ENCODE measurements at places on chromosomes 1 and 21.

GRCh38 chr1:193312432-193312831, 126.0 kb upstream of the B3GALT2 start:
- no peak for DNase-seq

- no peak for DNase-seq
Measured at GRCh38 chr1:185467122-185467521, 150.1 kb upstream of the IVNS1ABP start.

- no peak for DNase-seq
Measured at GRCh38 chr1:29379443-29380073, 143.2 kb downstream of the PTPRU start.

- DNase-seq, result no peak
Measured at GRCh38 chr1:32719681-32720275, 17.2 kb upstream of the SYNC start.

DNA sequence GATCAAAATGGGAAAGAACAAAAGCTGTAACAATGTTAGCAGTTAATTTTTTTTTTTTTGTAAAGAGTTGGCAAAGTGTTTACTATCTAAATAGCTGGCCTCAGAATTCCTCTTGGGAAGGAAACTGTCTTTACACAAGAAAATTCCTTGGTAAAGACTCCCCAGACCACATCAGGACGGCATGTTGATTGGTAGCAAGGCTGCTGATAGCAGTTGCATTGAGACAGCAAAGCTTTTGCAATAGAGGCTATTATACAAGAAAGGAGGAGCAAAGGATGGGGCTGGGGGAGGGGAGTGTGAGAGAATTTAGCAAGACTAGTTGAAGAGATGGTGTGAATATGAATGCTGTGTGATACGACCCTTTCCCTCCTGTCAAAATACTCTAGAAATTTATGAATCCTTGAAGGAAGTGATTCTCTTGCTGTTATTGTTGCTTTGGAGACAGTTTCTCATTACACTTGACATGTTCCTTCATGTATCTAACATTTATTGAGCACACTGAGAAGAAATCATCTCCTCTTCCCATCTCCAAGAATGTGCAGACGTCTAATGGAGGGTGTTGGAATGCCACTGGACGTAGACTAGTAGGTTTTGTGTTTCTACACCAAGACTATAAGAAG, 355.6 kb downstream of the SIPA1L2 start:
- DNase-seq, result peak; percentile 71

GRCh38 chr1:185244015-185244747, 72.9 kb downstream of the IVNS1ABP start:
- DNase-seq, result peak; percentile 21

DNA sequence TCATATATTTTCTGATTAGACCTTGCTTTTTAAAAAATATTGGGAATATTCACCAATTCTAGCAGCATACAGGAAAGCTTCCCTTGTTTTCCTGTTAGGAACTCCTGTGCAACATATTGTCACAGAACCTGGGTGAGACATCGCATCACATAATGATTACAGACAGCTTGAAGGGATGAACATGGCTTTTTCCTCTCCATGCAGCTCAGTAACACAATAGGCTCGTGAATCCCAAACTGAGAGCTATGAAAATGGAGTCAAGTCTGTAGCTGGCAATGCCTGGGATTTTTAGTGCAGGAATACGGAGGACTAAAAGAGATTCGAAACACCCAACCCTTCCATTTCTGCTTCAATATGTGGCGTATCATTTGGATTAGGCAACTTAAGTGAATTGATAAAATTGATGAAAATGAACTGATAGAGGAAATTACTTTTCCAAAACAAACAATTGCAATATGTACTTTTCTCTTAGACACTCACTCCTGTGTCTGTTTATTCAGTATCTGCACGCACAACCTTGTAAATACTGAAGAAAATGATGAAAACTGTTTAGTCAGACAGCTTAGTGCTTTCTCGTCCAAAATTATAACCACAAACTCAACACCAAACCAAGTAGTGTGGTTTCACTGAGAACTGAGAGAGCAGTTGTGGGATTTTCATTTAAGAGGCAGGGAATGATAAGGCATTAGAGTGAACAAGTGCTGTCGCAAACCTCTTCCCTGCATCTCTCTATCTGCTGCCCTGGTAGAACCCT, 250.4 kb downstream of the PTBP2 start:
- no peak for DNase-seq

GRCh38 chr1:177053648-177054047, 110.9 kb downstream of the ASTN1 start:
- no peak for DNase-seq

DNA sequence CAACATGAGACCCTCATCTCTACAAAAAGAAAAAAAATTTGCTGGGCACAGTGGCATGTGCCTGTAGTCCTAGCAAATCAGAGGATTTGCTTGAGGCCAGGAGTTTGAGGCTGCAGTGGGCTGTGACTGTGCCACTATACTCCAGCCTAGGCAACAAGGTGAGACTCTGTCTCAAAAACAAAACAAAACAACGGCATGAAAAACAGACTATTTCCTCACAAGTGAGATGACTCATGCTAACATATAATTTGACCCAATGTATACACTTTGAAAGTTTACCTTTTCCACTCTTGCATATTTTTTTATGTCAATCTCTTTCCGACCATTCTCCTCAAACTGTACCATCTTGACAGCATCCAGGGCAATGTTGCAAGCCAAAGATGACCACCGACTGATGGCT, 17.5 kb downstream of the CCT3 start:
- DNase-seq, result no peak

DNA sequence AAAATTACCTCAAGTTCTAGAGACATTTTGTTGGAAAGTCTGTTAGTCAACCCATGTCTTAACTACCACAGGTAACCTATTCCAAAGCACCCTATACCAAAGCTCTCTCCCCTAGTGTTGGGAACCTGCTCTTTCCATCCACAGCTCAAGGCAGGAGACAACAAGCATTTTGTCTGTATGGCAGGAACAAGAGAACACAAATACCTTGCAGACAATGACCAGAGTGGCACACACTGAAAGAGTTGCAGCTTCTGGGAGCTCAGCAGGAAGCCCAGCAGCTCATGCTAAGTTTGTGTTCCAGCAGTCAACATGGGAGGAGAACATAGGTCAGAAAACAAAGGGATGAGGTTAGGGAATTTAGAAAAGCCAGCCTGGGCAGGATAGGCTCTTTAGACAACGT, 300.8 kb downstream of the HHIPL2 start:
- no peak for DNase-seq

GRCh38 chr1:228392111-228392936, 14.3 kb downstream of the TRIM11 start:
- DNase-seq, result no peak

- peak; percentile 98 for DNase-seq
Measured at GRCh38 chr21:35254006-35254764, 205.1 kb upstream of the RUNX1 start.

DNA sequence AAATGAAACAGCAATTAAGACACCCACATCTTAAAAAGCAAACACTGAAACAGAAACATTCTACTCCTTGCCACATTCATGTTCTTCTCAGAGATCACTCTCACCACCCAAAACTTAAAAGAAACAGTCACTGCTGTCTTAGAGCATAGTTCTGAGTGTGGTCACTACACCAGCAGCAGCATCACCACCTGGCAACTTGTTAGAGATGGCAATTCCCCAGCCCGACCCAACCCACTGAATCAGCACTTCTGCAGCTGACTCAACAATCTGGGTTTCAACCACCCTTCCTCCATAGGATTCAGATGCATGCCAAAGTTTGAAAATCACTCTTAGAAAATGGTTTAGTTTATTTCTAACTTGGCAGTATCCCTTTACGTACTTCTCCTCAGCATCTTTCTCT, 126.1 kb downstream of the CDC42BPA start:
- peak; percentile 89 for DNase-seq

GRCh38 chr1:115492880-115493279, 148.9 kb upstream of the VANGL1 start:
- no peak for DNase-seq

DNA sequence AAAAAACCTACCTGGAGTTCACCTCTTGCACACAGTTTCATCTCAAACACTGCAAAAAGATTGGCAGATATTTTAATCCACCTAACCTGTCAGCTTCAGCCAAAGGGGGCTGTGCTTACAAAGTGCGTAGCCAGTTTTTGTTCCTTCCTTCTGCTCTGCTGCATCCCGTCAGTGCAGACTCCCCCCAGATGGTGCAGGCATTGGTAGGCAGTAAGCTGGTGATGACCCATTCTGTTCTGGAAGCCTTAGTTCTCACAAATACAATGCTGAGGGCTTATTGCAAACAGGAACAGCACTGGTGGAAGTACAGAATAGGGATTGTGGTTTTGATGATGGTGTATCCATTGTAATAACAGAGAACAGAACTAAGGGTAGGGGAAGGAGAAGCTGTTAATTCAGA, 239.5 kb downstream of the RYR2 start:
- DNase-seq, result no peak

DNA sequence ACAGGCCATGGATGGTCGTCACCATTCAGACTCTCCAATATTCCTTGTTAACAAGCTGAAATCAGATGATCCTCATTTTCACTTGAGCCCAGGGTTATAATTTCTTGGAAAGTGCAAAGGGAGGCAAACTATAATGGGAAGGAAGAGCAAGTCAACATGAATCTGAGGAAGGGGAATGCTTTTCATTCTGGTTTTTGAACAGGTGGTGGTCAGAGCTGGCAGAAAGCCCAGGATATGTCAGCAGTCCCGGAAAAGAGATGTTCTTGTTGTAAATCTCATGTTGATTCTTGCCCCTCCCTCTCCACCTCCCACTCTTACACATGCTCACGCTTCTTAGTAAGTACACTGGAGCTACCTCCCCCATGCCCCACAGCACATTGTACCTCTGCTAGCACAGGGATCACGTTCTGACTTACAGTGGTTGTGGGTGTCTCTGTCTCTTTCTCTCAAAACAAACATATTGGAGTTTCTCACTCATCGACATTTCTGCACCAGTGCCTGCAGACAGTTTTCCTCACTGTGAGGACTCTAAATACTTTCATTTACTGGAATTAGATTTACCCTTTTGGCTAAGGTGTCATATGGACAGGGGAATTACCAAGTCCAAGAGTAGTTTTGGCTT, 77.6 kb downstream of the XCL2 start:
- no peak for DNase-seq

DNA sequence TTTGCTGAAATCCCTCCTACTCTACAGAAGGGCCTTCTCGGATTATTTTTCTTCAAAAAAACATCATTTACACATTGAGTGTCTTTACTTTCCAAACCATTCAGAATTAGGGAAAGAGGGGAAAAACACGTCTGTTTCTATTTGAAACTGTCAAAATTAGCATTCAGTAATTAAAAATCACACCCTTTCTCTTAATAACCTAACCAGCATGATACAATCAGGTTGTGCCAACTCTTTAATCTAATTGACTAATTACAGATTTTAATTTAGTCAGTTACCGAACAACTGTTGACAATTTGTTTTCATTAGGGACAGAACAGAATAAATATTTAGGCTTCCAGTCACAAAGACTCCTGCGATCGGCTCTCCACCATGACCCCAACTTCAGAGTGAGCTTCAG, 18.8 kb downstream of the SSBP3 start:
- DNase-seq, result no peak

GRCh38 chr1:203129501-203130231, 2.1 kb downstream of the ADORA1 start:
- DNase-seq, result no peak

- no peak for DNase-seq
Measured at GRCh38 chr1:18653367-18653766, 22.7 kb downstream of the PAX7 start.

DNA sequence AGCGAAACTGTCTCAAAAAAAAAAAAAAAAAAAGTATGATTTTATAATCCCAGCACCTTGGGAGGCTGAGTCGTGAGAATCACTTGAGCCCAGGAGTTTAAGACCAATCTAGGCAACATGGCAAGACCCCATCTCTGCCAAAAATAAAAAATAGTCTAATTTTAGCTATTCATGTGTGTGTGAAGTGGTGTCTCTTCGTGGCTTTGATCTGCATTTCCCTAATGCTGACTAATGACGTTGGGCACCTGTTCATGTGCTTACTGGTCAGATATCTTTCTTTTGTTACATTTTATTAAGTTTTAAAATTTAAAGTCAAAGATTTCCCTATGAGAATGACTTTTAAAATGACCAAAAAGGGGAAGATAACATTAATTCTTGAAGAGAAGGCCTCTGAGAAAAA, 31.0 kb downstream of the PSEN2 start:
- DNase-seq, result no peak

DNA sequence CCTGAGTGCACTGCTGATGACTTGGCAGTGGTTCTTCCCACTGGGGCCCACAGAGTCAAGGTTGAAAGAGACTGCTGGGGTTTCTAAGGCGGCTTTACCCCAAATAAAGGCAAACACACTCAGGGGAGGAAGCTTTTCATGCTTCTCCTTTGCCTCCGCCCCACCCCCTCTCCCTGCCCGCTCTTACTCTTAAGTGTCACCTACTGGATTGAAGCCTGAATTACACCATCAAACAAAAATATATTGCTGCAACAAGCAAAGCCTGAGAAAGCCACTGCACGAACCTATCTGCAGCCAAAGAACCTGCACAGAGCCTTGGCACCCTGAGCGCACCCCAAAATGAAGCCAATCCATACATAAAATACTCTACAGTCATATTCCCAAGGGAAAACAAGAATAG, 63.1 kb downstream of the PTGFR start:
- DNase-seq, result no peak

DNA sequence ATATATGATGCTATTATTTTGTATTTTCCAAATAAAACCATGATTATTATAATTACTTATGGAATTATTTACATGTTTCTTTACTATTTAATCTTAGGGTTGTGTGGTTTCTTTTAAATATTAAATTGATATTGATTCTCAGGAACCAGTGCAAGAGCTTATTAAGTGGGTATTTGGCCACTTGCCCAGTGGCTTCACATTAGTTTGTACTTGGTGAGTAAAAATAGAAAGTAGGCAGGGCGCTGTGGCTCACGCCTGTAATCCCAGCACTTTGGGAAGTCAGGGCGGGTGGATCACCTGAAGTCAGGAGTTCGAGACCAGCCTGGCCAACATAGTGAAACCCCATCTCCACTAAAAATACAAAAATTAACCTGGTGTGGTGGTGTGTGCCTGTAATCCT, 497.1 kb downstream of the PTPRC start:
- DNase-seq, result no peak

DNA sequence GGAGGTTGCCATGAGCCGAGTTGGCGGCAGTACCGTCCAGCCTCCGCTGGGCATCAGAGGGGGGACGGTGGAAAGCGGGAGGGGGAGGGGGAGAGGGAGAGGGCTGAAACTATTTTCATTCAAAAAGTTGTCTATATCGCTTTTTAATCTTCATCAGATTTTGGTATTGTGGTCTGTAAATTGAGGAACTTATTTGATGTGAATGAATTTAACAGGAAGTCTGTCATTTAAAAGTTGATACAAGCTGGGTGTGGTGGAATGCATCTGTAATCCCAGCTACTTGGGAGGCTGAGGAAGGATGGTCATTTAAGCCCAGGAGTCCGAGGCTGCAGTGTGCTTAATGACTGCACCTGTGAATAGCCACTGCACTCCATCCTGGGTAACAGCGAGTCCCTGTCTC, 3.0 kb upstream of the EPHX4 start:
- no peak for DNase-seq

- DNase-seq, result no peak
Measured at GRCh38 chr1:17102232-17102631, 17.0 kb downstream of the PADI2 start.
